ENCODE measurements at places on chromosomes 6 and 20.

- DNase-seq: peak; percentile 40
These were observed 94.9 kb downstream of the RFX6 start for GRCh38 chr6:116971959-116972358.

GRCh38 chr6:39037707-39038106 is 10.9 kb upstream of the GLP1R start:
- no peak for DNase-seq

DNA sequence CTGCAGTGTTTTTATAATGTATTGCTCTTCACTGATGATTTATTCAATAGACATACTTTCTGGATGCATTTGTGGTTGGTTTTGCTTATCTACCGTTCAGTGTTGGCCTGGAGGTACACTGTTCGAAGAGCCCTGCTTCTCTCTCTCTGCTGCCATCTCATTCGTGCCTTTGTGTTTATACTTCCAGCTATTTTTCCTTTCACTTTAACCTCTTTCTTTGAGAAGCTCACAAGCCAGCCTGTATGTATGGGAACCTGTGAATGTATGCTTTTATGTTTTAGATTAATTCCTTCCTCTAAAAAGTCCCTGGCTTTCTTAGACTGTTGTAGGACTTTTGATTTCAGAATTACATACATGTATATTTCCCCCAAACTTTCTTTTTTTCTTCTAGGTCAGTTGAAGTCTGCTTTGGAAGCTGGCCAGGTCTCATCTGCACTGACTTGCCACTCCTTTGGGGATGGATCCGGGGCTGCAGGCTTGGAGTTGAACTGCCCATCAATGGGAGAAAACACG is 83.0 kb downstream of the SCAND1 start:
- DNase-seq: no peak

DNA sequence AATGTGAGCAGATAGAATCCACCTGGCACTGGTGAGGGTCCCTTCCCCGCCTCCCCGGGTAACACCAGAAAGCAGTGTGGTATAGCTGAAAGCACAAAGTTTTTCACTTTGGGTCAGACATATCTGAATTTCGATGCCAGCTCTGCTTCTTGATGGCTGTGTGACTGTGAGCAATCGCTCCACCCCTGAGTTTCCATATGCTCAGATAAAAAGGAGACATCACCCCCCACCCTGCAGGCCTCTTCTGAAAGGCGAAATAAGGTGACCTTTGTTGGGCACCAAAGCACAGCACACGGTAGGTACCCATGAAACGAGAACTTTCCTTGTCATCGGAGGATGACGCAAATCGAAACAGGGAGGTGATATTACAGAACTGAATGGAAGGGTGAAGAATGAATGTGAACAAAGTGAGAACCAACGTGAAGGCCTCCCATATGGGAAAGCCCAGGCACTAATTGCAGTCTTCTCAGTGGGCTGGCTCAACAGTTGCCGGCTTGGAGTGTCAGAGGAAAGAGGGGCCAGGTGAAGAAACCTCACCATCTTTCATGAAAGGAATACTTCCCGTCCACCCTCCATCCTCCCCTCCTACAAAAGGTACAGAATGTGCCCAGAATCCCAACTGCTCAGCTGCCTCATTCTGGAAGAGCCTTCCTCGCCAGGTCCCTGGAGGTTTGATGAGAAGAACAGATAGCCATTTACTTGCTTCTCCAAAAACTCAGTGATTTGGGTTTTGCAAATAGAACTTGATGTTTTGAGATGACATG is 61.8 kb downstream of the NFATC2 start:
- DNase-seq: no peak

DNA sequence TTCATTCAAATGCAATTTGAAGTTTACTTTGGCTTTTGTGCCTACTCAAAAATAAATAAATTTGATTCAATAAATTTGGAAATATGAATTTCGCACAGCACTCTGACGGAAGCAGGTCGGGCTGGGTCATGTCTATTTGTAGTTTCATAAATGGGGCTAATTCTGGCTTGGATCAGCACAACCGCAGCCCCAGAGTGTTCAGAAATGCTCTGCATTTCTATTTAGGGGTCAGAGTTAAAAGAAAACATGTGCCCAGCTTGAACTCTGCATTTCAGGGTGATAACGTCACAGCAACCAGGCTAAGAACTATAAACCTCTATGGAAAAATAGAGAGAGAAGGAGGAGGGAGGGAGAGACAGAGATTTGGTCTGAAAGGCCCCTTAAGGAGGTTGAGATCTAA is 480.9 kb upstream of the NOX3 start:
- DNase-seq: no peak

- no peak for DNase-seq
These were observed 127.9 kb downstream of the DTNBP1 start for GRCh38 chr6:15534974-15535373.

- DNase-seq: no peak
These were observed 13.7 kb downstream of the NPEPL1 start for GRCh38 chr20:58706150-58706892.

DNA sequence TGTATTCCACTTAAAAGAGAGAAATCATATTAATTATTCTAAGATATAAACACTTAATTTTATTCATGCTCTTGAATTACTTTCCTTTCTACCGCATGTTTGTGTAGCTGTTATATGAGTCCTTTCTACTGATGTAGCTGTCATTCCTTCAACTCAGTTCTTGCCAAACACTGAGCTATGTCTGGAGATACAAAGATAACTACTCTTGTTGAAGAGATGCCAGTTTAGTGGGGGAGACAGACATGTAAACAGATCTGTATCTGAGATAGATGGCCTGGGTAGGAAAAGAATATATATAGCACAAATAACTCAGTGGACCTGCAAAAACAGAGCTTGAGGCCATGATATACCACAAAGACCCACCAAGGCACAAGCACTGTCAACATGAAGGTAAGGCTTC is 157.3 kb downstream of the BTBD9 start:
- DNase-seq: no peak

GRCh38 chr6:63316113-63316512 is 3.7 kb downstream of the LGSN start:
- DNase-seq: no peak

- no peak for DNase-seq
These were observed 4.4 kb downstream of the CAP2 start for GRCh38 chr6:17397764-17398194.
